ENCODE measurements at places on chromosomes 16 and 17.

DNA sequence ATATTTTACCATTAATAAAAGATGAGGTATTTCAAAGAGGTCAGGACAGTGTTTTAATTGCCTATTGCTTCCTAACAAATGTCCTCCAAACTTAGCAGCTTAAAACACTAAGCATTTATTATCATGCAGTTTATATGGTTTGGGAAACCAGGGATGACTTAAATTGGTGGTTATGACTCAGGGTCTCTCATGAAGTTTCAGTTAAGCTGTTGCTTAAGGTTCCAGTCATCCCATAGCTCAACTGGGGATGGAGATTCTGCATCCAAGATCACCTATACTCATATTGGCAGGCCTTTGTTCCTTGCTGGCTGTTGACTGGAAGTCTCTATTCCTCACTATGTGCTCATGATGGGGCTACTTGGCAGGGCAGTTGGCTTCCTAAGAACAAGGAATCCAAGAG lies 1329.9 kb upstream of the GOT2 start:
- H3K36me3 ChIP-seq, result no peaks in the 10 kb centered on the region
- no peak overlapping the region for H3K4me3 ChIP-seq
- no peak for DNase-seq
- no peaks in the 10 kb centered on the region for H3K27me3 ChIP-seq

GRCh38 chr17:27207073-27207513 lies 86.8 kb upstream of the WSB1 start:
- no peaks in the 10 kb centered on the region for H3K36me3 ChIP-seq
- H3K27ac ChIP-seq, result no peak overlapping the region
- H3K27me3 ChIP-seq, result no peaks in the 10 kb centered on the region
- peaks cover 3% of the 10 kb centered on the region for H3K4me1 ChIP-seq

GRCh38 chr17:74271901-74272561 lies 2.0 kb upstream of the DNAI2 start:
- no peak overlapping the region for H3K27ac ChIP-seq
- peaks cover 23% of the 10 kb centered on the region for H3K27me3 ChIP-seq
- no peak for DNase-seq

GRCh38 chr17:31369266-31369665 lies 22.2 kb upstream of the RAB11FIP4 start:
- peaks cover 15% of the 10 kb centered on the region for H3K4me1 ChIP-seq
- H3K36me3 ChIP-seq, result no peaks in the 10 kb centered on the region
- H3K4me3 ChIP-seq, result no peak overlapping the region

GRCh38 chr16:67174706-67175231 lies 4.4 kb downstream of the NOL3 start:
- no peak overlapping the region for H3K4me3 ChIP-seq
- H3K27ac ChIP-seq, result no peak overlapping the region
- DNase-seq, result no peak

GRCh38 chr16:66516808-66517585 lies 32.9 kb downstream of the TK2 start:
- H3K27me3 ChIP-seq, result no peaks in the 10 kb centered on the region
- peaks cover 69% of the 10 kb centered on the region for H3K4me1 ChIP-seq
- DNase-seq, result peak; percentile 87
- peak overlapping the region; percentile 82 for H3K4me3 ChIP-seq
- H3K27ac ChIP-seq, result peak overlapping the region; percentile 95
- H3K36me3 ChIP-seq, result no peaks in the 10 kb centered on the region

- H3K27me3 ChIP-seq, result no peaks in the 10 kb centered on the region
- H3K4me1 ChIP-seq, result peaks cover 20% of the 10 kb centered on the region
- peaks cover 5% of the 10 kb centered on the region for H3K36me3 ChIP-seq
- H3K27ac ChIP-seq, result peak overlapping the region; percentile 76
- peak; percentile 45 for DNase-seq
These were observed 717 bp downstream of the CYBA start for GRCh38 chr16:88649924-88650748.

DNA sequence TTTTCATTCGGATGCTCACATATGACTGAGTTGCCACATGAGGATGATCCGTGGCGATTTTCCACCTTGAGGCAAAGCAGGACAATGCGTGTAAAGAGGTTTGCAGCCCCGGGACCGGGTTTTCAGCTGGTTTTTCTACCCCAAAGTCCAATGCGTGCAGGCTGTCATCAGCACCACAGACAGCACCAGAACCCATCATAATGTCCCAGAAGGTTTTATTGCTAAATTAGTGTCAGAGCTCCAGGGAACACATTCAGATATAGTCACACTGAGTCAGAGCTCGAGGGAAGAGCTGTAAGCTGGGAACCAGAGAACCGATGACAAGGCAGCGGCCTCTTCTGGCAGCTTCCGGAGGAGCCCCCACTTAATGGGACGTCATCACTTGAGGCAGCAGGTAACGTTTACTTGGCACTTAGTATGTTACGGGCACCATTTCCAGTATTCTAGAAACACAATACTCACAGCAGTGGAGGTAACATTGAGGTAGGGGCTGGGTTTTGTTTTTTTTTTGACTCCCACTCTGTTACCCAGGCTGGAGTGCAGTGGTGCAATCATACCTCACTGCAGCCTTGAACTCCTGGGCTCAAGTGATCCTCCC lies 8.9 kb upstream of the NAGPA start:
- no peak for DNase-seq
- H3K36me3 ChIP-seq, result no peaks in the 10 kb centered on the region
- H3K27ac ChIP-seq, result no peak overlapping the region
- H3K4me1 ChIP-seq, result no peaks in the 10 kb centered on the region

GRCh38 chr16:15556130-15556529 lies 86.8 kb downstream of the MARF1 start:
- peaks cover 2% of the 10 kb centered on the region for H3K27me3 ChIP-seq
- no peak overlapping the region for H3K4me3 ChIP-seq
- H3K36me3 ChIP-seq, result peaks cover 10% of the 10 kb centered on the region

- H3K36me3 ChIP-seq, result peaks cover 2% of the 10 kb centered on the region
- DNase-seq, result no peak
- H3K4me3 ChIP-seq, result no peak overlapping the region
- no peak overlapping the region for H3K27ac ChIP-seq
These were observed 18.3 kb downstream of the CDIPT start for GRCh38 chr16:29844575-29845331.

DNA sequence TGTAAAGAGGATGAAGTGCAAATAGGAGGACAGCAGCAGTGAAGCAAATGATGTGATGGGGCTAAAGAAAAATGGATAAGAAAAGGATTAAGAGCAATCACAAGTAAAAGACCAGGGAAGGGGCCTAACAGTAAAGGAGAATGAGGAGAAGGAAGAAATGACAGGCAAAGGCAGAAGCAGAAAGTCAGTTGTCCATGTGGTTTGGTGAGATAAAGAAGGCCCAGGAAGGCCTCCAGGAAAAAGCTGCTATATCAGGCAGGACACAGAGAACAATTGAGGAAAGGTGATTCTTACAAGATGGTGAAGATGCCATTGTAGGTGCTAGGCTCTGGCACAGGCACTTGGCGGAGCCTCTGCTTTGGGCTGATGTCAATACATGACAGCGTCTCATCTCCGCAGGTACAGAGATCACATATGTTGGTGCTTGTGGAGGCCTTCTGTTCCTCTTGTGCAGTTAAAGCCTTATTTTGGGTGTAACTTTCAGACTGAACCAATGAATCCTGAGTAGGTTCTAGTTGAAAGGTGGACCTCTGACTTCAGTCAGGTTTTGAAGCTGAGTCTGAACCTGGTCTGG lies 18.1 kb downstream of the RDM1 start:
- DNase-seq, result no peak
- no peaks in the 10 kb centered on the region for H3K27me3 ChIP-seq
- peaks cover 1% of the 10 kb centered on the region for H3K36me3 ChIP-seq

GRCh38 chr16:73817526-73818324 lies 478.9 kb upstream of the PSMD7 start:
- no peak for DNase-seq
- no peak overlapping the region for H3K27ac ChIP-seq
- no peaks in the 10 kb centered on the region for H3K27me3 ChIP-seq
- no peak overlapping the region for H3K4me3 ChIP-seq
- H3K36me3 ChIP-seq, result no peaks in the 10 kb centered on the region

DNA sequence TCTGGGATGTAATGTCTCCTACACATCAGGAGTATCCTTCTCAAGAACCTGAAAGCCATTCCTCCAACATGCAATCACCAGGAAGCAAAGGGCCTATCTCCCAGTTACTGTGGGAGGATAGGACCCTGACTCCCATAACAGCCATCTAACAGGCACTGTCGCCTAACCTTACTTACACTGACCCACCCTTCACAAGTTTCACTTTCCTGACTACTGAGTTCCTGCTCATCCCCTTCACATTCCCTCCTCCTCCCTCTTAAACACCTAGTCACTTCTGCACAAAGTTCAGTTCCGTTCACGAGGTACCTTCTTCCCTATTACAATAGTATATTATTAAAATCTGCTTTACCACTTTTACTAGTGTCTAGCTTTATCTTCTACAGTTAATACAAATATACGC lies 1.3 kb downstream of the C17orf67 start:
- no peaks in the 10 kb centered on the region for H3K27me3 ChIP-seq
- H3K27ac ChIP-seq, result peak overlapping the region; percentile 58
- H3K4me1 ChIP-seq, result peaks cover 45% of the 10 kb centered on the region
- H3K4me3 ChIP-seq, result peak overlapping the region; percentile 80

- no peak overlapping the region for H3K27ac ChIP-seq
- no peaks in the 10 kb centered on the region for H3K4me1 ChIP-seq
- no peaks in the 10 kb centered on the region for H3K27me3 ChIP-seq
- H3K36me3 ChIP-seq, result no peaks in the 10 kb centered on the region
- DNase-seq, result no peak
These were observed 17.7 kb upstream of the SMURF2 start for GRCh38 chr17:64679710-64680216.

- H3K27me3 ChIP-seq, result peaks cover 12% of the 10 kb centered on the region
- peaks cover 24% of the 10 kb centered on the region for H3K4me1 ChIP-seq
- peak overlapping the region; percentile 64 for H3K4me3 ChIP-seq
- H3K36me3 ChIP-seq, result no peaks in the 10 kb centered on the region
These were observed 168.4 kb downstream of the RAB11FIP4 start for GRCh38 chr17:31559584-31560501.

- no peak overlapping the region for H3K27ac ChIP-seq
- no peaks in the 10 kb centered on the region for H3K36me3 ChIP-seq
- H3K27me3 ChIP-seq, result peaks cover 2% of the 10 kb centered on the region
- H3K4me3 ChIP-seq, result no peak overlapping the region
These were observed 1.8 kb downstream of the CD300C start for GRCh38 chr17:74543891-74544760.

DNA sequence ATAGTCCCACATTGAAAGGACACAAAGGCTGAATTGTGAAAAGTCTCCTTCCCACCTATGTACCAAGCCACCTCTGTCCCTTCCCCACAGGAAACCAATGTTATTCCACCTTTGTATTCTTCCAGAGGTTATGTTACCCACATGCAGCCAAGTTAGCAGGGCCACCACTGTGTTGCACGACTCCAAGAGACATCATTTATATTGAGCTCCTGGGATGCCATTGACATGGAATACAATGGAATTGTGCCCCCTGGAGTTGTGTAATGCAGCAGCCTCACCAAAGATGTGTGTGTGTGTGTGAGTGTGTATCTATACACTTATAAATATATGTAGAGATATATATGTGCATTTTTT lies 21.6 kb upstream of the MSI2 start:
- no peak overlapping the region for H3K27ac ChIP-seq
- no peak for DNase-seq
- no peak overlapping the region for H3K4me3 ChIP-seq
- no peaks in the 10 kb centered on the region for H3K36me3 ChIP-seq
- H3K27me3 ChIP-seq, result peaks cover 8% of the 10 kb centered on the region
